ENCODE measurements at places on chromosomes 7 and 10.

GRCh38 chr10:7122561-7122960, 288.3 kb downstream of the SFMBT2 start:
- no peak for DNase-seq

DNA sequence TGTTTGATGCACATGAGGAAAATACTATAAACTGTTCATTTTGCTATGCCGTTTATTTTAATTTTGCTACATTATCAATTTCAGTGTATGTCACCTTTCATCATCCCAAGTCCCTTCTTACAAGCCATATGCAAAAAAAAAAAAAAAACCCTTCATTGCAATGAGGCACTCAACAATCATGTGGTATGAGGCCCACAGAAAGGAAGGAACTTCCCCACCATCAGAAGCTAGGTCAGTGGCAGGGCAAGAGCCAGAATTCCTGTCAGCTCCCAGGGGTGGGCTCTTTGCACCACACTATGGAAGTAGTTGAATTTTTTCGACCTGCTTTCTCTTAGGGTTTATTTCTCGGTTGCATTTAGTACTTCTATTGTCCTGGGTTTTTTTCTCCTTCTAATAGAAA, 75.4 kb downstream of the NOC3L start:
- DNase-seq = no peak

- DNase-seq = no peak
Measured at GRCh38 chr10:14905890-14906289, 27.2 kb downstream of the SUV39H2 start.

GRCh38 chr7:34392972-34393371, 265.0 kb upstream of the NPSR1 start:
- no peak for DNase-seq

Measured in right lung (tissue), 10 donors.